ENCODE measurements at places on chromosomes 6 and 20. TPM values are rescaled to one million over a fixed set of nuclear protein-coding genes. Genes with fewer than 3 reads are reported as not detected.

GRCh38 chr6:106167096-106167814 lies 81.1 kb downstream of the PRDM1 start:
- H3K36me3 ChIP-seq: no peaks in the 10 kb centered on the region
- no peak overlapping the region for H3K4me3 ChIP-seq
- peaks cover 52% of the 10 kb centered on the region for H3K4me1 ChIP-seq
- DNase-seq: no peak
- H3K27ac ChIP-seq: peak overlapping the region; percentile 3

GRCh38 chr6:52227495-52227894 lies 16.8 kb downstream of the IL17F start:
- H3K4me1 ChIP-seq: peaks cover 8% of the 10 kb centered on the region
- no peak overlapping the region for H3K27ac ChIP-seq
- DNase-seq: peak; percentile 13
- H3K27me3 ChIP-seq: peaks cover 7% of the 10 kb centered on the region
- H3K4me3 ChIP-seq: no peak overlapping the region

GRCh38 chr6:104462811-104463599 lies 396.7 kb downstream of the HACE1 start:
- H3K27me3 ChIP-seq: no peaks in the 10 kb centered on the region
- no peaks in the 10 kb centered on the region for H3K36me3 ChIP-seq
- H3K27ac ChIP-seq: no peak overlapping the region
- no peak for DNase-seq

DNA sequence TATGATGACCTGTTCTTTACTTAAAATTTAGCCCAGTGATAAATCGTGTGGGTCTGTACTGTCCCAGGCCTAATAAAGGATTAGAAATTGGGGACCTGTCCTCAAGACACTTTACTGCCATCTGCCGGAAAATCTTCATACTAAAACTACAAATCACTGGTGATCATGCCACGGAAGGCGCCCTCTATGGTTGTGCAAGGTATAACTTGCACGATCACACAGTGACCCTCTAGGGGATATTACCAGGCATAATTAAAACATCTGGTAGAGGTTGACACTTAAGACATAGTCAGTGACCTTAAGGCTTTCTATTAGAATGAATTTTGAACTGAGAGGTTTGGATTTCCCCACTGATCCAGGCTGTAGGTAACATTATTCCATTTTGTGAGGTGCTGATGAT lies 172.6 kb downstream of the BMP2 start:
- no peak overlapping the region for H3K27ac ChIP-seq
- no peak for DNase-seq
- H3K36me3 ChIP-seq: no peaks in the 10 kb centered on the region
- H3K4me3 ChIP-seq: no peak overlapping the region

- peaks cover 2% of the 10 kb centered on the region for H3K27me3 ChIP-seq
- H3K27ac ChIP-seq: no peak overlapping the region
- H3K4me3 ChIP-seq: no peak overlapping the region
- H3K4me1 ChIP-seq: no peaks in the 10 kb centered on the region
- DNase-seq: no peak
Measured at GRCh38 chr6:168469521-168469920, 28.5 kb downstream of the SMOC2 start.

DNA sequence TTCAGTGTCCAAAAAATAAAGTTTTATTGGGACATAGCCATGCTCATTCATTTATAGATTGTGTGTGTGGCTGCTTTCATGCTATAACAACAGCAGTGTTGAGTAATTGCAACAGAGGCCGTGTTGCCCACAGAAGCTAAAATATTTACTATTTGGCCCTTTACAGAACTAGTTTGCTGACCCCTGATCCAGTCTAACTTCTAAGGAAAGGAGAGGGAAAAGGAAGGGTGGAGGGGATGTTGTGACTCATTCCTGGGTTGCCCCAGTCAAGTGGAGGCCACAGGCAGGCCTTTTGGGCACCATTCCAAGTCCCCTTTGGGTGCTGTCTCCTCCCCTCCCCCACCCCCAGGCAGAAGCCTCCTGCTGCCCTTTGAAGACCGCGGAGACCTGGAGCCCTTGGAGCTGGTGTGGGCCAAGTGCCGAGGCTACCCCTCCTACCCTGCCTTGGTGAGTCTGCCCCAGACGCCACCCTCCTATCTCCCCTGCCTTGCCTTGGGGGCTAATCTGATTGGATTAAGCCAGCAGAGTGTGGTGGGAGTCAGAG lies 28.4 kb downstream of the BRPF3 start:
- H3K27ac ChIP-seq: no peak overlapping the region
- no peak overlapping the region for H3K4me3 ChIP-seq
- no peaks in the 10 kb centered on the region for H3K27me3 ChIP-seq
- no peaks in the 10 kb centered on the region for H3K4me1 ChIP-seq

DNA sequence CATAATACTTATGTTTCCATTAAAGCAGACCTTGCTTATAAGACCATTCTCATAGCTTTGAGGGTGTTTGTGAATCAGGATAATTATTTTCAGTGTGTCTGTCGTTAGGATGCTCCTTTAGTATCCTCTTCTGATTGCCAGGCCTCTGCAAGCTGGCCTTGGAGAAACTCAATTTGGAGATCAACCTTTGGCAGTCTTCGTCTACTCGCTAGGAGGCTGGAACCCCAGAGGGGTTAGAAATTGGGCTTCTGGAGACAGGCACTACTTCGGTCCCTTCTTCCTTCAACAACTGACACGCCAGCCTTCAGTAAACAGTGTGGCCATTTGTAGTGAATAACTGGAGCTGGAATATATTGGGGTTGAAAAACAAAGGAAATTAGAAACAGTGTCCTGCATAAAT lies 100.8 kb upstream of the CITED2 start:
- H3K4me1 ChIP-seq: no peaks in the 10 kb centered on the region
- no peaks in the 10 kb centered on the region for H3K27me3 ChIP-seq
- H3K27ac ChIP-seq: no peak overlapping the region
- H3K36me3 ChIP-seq: peaks cover 1% of the 10 kb centered on the region

GRCh38 chr20:22411627-22412450 lies 172.5 kb downstream of the FOXA2 start:
- no peak overlapping the region for H3K27ac ChIP-seq
- H3K27me3 ChIP-seq: no peaks in the 10 kb centered on the region
- no peak overlapping the region for H3K4me3 ChIP-seq
- H3K4me1 ChIP-seq: peaks cover 15% of the 10 kb centered on the region

DNA sequence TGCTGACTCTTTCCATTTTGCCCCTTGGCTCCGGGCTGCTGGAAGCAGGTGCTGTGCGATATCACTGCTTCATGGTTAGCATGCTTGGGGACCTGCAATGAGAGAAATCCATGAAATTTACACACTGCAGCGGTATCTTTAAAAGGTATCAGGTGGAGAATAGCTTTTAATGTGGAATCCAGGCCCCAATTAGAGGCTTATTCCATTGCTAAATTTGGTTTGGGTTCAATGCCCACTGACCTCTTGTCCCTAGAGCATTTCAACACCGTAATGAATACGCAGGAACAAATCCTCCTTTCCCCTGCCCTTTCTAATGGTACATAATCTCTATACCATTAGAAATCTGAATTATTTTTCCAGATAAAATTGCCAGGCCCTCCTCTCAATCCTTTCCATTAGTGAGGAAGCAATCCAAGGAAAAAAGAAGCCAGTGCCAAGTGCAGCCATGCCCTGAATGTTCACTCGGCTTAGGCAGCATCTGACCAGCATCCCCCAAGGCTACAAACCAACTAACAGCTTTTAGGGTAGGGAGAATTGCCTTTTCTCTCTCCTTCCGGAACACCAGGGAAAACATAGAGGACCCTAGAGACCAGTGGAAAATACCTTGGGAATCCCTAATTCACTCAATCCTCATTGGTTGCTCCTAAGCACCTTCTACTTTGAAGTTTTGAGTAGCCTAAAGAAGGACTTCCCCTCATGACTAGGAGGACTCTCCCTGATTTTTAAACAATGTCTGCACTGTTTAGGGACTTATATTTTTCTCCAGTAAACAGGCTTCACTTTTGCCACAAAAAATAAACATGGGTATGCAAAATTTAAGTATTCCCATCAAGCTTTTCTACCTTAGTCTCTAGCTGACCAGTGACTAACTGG lies 143.1 kb downstream of the QRSL1 start:
- H3K27me3 ChIP-seq: peaks cover 11% of the 10 kb centered on the region
- no peak for DNase-seq
- no peaks in the 10 kb centered on the region for H3K4me1 ChIP-seq
- H3K4me3 ChIP-seq: no peak overlapping the region

GRCh38 chr6:169921853-169922824 lies 170.7 kb downstream of the ERMARD start:
- no peaks in the 10 kb centered on the region for H3K36me3 ChIP-seq
- peak overlapping the region; percentile 44 for H3K27ac ChIP-seq
- DNase-seq: peak; percentile 57
- H3K4me3 ChIP-seq: peak overlapping the region; percentile 56
- H3K4me1 ChIP-seq: peaks cover 12% of the 10 kb centered on the region
- H3K27me3 ChIP-seq: peaks cover 12% of the 10 kb centered on the region

- no peaks in the 10 kb centered on the region for H3K4me1 ChIP-seq
- DNase-seq: no peak
- H3K27ac ChIP-seq: no peak overlapping the region
Measured at GRCh38 chr6:160973311-160974250, 18.0 kb upstream of the MAP3K4 start.

GRCh38 chr6:96460052-96460700 lies 61.4 kb upstream of the UFL1 start:
- no peak for DNase-seq
- H3K4me1 ChIP-seq: peaks cover 5% of the 10 kb centered on the region
- H3K4me3 ChIP-seq: no peak overlapping the region

DNA sequence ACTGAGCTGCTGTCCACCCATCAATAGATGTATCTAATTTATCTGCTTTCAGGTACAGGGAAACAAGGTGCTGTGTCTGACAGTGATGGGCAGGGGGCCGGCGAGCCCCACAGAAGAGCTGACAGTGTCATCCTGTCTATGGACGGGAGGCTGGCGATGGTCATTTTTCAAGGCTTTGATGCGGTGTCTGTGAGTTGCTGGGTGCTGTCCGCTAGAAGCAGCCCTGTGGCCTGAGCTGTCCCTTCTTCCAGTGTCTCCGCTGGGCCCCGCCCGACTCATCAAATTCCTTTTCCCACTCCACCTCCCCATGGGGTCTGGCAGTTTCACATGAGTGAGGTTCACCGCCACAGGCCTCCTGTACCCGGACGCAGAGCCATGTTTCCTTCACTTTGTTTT lies 161.4 kb upstream of the PMEPA1 start:
- no peak for DNase-seq
- peaks cover 3% of the 10 kb centered on the region for H3K27me3 ChIP-seq
- H3K27ac ChIP-seq: no peak overlapping the region
- no peaks in the 10 kb centered on the region for H3K4me1 ChIP-seq
- no peak overlapping the region for H3K4me3 ChIP-seq

GRCh38 chr6:116685437-116685993 lies 4.5 kb downstream of the KPNA5 start:
- no peak for DNase-seq
- peaks cover 10% of the 10 kb centered on the region for H3K36me3 ChIP-seq
- H3K27me3 ChIP-seq: no peaks in the 10 kb centered on the region
- no peak overlapping the region for H3K27ac ChIP-seq
- H3K4me3 ChIP-seq: no peak overlapping the region

SGK2 gene
- polyA plus RNA-seq: not detected

C6orf52 gene
- polyA plus RNA-seq: not detected

EMILIN3 gene
- polyA plus RNA-seq: not detected

PSORS1C1 gene
- not detected for polyA plus RNA-seq

COL10A1 gene
- not detected for polyA plus RNA-seq

SLC22A7 gene
- polyA plus RNA-seq: not detected

ITCH gene
- polyA plus RNA-seq: 35.7 TPM

ADGB gene
- not detected for polyA plus RNA-seq

PPP1R16B gene
- polyA plus RNA-seq: 24.9 TPM
